IPS DF 19.7 (cell line): ENCODE measurements at places on chromosomes 1 and 21.

GRCh38 chr1:242189591-242189990 lies 190.7 kb upstream of the MAP1LC3C start:
- no peak for DNase-seq

GRCh38 chr1:234649432-234650081 lies 39.6 kb upstream of the IRF2BP2 start:
- DNase-seq: no peak

GRCh38 chr1:4564051-4564450 lies 90.4 kb upstream of the AJAP1 start:
- no peak for DNase-seq

DNA sequence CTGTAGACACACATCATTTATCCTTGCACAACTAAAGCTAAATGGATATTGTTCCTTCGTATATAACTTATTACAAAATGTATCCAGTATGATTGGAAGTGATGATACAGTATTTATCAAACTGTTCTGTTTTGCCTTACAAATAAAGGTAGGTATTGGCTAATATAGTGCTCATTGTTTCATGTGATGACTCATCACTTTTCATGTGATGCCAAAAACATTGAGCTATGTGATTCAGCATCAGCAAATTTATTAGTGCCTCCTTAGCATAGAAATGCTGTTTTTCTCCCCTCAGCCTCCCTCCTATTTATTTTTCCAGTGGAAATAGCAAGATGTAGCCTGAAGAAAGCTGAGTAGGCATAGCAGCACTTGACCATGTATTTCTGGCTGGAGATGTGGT lies 228.6 kb upstream of the LYPLAL1 start:
- DNase-seq: no peak

DNA sequence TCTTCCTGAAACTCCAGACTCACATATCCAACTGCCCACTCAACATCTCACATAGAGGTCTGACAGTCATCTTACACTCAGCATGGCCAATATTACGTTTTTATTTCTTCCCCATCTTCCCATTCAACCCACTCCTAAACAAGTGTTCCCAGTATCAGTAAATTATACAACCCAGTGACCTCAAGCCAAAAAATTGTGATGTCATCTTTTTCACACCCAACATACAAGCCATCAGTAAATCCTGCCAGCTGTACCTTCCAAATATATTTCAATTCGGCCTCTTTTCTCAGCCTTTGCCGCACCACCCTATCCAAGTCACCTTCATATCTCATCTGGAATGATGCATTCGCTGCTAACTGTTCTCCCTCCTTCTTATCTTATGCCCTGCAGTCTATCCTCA lies 19.6 kb downstream of the UBR4 start:
- DNase-seq: no peak

DNA sequence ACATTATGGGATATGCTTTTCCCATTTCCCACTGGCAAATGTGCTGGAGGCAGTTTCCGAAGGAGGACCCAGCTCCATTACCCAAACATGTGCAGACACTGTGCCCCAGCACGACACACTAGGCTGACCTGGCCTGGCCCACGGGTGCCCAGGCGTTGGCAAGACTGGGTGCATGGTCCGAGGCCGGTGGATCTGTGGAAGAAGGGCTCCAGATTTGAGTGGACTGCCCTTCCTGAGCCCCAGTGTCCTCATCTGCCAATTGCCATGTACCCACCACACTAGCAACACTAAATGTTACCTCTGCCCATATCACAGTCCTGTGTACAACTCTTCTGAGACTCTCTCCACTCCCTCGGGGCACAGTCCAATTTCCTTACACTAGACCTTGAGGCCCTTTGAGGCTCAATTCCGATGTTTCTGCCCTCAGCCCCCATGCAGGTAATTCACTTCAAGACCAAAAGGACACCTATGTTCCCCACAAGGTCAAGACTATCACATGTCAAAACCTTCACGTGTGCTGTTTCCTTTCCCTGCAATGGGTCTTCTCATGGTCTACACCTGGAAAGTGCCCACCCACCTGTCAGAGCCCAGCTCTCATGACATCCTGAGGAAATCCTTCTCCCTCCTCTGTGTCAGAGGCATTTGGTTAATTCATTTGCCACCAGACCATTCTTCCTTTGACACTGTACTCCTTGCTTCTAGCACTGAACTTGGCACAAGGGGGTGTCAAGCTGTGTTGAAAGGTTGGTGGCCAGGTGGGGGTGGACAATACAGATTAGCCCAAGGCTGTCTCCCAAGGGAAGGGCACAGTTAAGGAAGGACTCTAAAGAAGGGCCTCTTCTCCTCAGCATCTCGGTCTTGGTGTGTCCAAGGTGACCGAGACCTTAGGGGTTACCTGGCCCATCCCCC lies 124.9 kb downstream of the DMRTB1 start:
- DNase-seq: no peak

GRCh38 chr1:63261736-63262458 lies 60.5 kb upstream of the FOXD3 start:
- no peak for DNase-seq

GRCh38 chr1:42002220-42002619 lies 83.5 kb upstream of the HIVEP3 start:
- no peak for DNase-seq

DNA sequence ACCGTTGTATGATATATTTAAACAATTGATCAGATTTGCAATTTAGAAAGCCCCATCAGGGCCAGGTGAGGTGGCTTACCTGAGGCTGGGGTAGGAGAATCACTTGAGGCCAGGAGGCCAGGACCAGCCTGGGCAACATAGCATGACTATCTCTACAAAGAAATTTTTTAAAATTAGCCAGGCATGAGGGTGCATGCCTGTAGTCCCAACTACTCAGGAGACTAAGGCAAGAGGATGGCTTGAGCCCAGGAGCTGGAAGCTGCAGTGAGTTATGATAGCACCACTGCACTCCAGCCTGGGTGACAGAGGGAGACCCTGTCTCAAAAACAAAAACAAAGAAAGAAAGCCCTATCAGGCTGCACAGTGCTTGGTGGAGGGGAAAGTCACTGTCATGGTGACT lies 159.9 kb upstream of the RAB4A start:
- no peak for DNase-seq

GRCh38 chr1:64891448-64891825 lies 74.9 kb downstream of the JAK1 start:
- no peak for DNase-seq

- DNase-seq: no peak
These were observed 14.1 kb downstream of the EPS15 start for GRCh38 chr1:51504806-51505525.

GRCh38 chr1:206633708-206634121 lies 1.6 kb upstream of the DYRK3 start:
- DNase-seq: no peak

GRCh38 chr1:168529518-168529917 lies 14.3 kb downstream of the XCL2 start:
- no peak for DNase-seq

DNA sequence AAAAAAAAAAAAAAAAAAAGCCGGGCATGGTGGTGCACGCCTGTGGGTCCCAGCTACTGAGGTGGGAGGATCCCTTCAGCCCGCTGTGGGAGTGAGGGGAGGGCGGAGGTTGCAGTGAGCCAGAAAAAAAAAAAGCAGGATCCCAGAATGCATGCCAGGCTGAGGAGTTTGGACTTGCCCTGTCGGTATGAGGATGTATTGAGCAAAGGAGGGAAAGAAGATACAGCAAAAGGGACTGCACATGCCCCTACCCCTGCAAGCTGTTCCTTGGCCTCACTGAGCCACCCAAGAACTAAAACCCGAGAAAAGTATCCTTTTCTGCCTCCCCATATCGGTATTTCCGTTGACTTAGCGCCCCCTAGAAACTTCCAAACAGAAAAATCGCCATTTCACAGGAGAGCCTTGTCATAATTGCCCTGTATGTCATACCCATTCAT lies 1.3 kb upstream of the GPATCH4 start:
- DNase-seq: no peak

- DNase-seq: peak; percentile 67
These were observed 150.8 kb downstream of the MAST2 start for GRCh38 chr1:45953934-45954847.

GRCh38 chr1:30444850-30445249 lies 278.5 kb downstream of the MATN1 start:
- no peak for DNase-seq

- DNase-seq: no peak
These were observed 45.1 kb downstream of the ERI3 start for GRCh38 chr1:44310006-44310405.

DNA sequence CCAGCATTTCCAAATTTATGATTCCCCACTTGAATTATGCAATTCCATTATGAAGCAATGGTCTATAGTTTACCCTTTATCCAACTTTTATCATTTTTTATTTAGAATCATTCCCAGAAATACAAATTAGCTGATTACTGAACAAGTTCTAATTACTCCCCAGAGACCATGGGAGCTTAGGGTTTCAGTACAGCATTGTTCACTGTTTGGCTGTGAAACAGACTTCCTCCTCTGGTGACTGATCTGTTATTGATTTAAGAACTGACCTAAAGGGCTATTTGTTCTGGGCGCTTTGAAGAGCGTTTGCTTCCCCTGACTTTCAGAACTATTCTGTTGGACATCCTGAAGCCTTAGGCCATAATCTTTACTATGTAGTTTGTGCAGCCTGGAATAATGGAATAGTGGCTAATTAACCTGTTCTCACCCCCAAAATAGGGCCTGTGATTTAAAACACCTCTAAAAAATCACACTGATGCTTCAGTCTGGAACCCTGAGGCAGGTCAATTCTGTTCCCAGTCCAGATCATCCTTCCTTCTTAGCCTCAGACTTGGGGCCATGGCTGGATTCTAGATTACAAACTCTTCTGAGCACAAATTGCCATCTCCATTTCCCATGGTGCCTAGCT lies 58.7 kb downstream of the ALG14 start:
- no peak for DNase-seq

DNA sequence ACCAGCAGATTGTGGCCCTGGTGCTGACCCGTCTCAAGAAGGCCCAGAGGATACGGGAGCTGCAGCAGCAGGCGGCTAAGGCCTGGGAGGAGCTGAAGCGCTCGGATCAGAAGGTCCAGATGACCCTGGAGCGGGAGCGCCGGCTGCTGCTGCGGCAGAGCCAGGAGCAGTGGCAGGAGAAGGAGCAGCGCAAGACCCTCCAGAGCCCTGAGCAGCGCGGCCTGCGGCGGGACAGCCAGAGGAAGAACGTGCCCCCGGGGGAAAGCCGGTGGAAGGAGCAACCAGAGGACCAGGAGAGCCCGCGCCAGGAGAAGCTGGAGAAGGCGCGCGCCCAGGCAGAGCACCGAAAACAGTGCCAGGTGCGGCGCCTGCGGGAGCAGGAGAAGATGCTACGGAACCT lies 1.0 kb downstream of the CCDC185 start:
- no peak for DNase-seq

DNA sequence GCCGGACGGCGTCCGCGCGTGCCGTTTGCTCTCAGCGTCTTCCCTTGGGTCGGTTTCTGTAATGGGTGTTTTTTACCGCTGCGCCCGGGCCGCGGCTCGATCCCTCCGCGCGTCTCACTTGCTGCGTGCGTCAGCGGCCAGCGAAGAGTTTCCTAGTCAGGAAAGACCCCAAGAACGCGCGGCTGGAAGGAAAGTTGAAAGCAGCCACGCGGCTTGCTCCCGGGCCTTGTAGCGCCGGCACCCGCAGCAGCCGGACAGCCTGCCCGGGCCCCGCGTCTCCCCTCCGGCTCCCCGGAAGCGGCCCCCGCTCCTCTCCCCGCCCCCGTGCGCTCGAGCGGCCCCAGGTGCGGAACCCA lies 159.8 kb downstream of the RUNX1 start:
- no peak for DNase-seq

GRCh38 chr21:30979054-30979453 lies 59.2 kb downstream of the KRTAP19-8 start:
- no peak for DNase-seq

GRCh38 chr1:94399453-94399852 lies 18.7 kb upstream of the ABCD3 start:
- no peak for DNase-seq

- DNase-seq: no peak
These were observed 7.1 kb upstream of the KCNK1 start for GRCh38 chr1:233606813-233607212.

DNA sequence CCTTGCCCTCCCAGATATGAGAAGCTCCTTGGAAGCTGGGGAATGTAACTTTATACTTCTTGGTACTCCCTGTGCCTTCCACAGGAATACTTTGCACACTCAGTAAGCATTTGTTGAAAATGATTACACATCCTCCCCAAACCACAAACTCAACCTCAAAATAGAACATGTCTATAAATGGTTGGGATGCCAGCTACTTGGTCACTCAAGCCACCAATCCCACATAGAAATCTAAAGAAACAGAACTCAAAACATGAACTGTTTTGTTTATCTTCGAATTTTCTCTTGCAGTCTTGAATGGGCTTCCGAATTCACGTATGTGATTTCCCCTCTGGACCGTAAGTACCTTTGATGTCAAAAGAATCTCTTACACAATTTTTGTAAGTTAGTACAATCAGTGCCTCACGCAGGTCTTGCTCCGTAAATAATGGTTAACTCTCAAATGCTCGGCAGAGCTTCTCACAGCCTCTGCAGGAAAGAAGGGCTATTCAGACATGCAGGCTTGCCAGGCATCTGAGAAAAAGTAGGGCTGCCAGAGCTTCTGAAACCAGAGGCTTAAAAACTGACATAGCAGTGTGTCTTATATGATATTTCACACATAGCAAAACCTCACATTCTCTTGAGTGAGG lies 26.9 kb downstream of the SORT1 start:
- no peak for DNase-seq

GRCh38 chr1:116254776-116255175 lies 118.3 kb upstream of the ATP1A1 start:
- DNase-seq: no peak

DNA sequence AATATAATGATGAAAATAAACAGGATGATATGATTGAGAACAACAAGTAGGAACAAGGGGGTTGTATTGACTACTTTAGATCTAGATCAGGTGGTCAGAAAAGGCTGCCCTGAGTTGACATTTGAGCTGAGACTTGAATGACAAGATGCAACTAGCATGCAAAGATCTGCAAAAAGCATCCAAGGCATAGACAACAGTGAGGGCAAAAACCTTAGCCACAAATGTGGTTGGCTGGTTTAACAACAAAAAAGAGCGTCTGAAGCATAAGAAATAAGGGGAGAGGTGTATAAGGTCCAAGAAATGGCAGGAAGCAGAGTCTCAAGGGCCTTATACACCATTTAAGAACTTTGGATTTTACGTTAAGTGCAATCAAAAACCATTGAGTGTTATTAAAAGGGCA lies 3.2 kb downstream of the RAB3GAP2 start:
- DNase-seq: no peak

GRCh38 chr1:217274927-217275654 lies 355.8 kb downstream of the GPATCH2 start:
- DNase-seq: no peak

DNA sequence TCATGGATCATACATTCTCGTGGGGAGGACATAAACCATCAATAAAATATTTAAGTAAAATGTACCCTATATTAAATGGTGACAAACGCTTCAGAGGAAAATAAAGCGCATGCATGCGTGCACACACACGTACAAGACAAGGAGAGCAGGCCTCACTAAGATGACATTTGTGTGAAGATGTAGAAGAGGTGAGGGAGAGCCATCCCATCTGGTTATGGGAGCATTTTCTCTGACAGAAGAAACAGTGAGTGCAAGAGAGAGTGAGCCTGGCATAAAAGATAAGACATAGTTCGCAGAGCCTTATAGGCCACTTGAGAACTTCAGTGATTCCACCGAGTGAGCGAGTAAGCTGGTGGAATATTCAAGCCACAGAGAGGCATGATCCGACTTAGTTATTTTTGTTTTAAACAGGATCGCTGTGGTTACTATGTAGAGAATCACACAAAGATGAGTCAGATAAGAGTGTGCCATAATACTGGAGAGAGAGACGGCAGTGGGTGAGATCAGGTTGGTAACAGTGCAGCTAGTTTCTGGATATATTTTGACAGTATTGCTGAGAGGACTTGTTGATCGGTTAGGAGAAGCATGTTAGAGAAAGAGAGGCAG lies 624.2 kb downstream of the PLPP3 start:
- no peak for DNase-seq
